Right cardiac atrium (tissue), 5 donors: ENCODE measurements at places on chromosomes 11 and 22. TPM values are rescaled to one million over a fixed set of nuclear protein-coding genes. Genes with fewer than 3 reads are reported as not detected.
A peak's percentile ranks its signal among the peaks of the same experiment; 100 is the strongest.

HIRA gene
- total RNA-seq = 16.1 TPM

NRIP3 gene
- 2.2 TPM for total RNA-seq

PDGFD gene
- 16.6 TPM for total RNA-seq

MRGPRX4 gene
- not detected for total RNA-seq

SCGB1C1 gene
- not detected for total RNA-seq

- DNase-seq = no peak
Observed at GRCh38 chr11:115067471-115067870, 389.1 kb downstream of the NXPE2 start.

GRCh38 chr11:114392735-114393667, 7.3 kb downstream of the C11orf71 start:
- no peak for DNase-seq

DNA sequence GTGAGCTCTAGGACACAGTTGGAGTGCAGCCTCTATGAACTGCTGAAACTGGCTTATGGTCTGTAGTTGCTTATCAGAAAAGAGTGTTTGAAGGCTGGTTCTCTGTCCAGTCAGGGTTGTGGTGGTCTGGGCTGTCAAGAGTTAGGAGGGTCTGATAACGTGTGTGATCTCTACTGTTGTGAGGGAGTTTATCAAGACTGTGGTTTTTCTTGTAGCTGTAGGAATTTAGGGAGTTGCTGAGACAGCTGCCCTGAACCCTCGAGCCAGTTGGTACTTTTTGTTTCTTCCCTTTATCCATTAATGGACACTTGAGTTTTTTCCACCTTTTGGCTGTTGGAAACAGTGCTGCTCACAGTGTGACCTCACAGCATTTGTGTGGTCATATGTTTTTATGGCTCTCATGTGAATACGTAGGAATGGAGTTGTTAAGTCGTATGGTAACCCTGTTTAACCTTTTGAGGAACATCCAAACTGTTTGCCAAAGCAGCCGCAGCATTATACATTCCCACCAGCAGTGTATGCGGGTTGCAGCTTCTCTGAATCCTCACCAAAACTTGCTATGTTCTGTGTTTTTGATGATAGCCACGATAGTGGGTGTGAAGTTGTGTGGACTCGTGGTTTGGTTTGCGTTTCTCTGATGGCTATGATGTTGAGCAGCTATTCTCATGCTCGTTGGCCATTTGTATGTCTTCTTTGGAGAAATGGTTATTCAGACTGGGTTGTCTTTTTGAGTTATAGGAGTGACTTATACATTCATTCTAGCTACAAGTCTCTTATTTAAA, 20.9 kb upstream of the DGCR8 start:
- DNase-seq = no peak

- no peak for DNase-seq
Observed at GRCh38 chr22:17612057-17612456, 16.5 kb downstream of the ATP6V1E1 start.

DNA sequence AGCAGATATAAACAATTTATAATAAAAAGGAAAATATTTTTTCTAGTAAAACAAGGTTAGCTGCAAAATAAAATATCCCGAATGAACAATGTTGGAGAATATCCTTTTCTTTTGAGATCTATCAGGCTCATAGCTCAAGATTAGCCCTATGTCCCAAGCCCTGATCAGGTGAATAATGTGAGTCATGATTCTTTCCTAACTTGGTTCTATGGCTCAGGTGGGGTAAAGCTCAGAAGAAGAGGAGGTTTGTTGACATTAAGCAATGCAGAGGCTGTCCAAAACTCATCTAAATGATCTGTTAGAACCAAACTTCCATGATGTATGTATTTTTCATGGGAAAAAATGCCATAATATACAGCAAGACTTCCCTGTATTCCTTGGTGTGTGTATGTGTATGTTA, 86.1 kb downstream of the TRIM44 start:
- no peak for DNase-seq

- no peak for DNase-seq
Observed at GRCh38 chr22:45972091-45972888, 4.7 kb downstream of the WNT7B start.

DNA sequence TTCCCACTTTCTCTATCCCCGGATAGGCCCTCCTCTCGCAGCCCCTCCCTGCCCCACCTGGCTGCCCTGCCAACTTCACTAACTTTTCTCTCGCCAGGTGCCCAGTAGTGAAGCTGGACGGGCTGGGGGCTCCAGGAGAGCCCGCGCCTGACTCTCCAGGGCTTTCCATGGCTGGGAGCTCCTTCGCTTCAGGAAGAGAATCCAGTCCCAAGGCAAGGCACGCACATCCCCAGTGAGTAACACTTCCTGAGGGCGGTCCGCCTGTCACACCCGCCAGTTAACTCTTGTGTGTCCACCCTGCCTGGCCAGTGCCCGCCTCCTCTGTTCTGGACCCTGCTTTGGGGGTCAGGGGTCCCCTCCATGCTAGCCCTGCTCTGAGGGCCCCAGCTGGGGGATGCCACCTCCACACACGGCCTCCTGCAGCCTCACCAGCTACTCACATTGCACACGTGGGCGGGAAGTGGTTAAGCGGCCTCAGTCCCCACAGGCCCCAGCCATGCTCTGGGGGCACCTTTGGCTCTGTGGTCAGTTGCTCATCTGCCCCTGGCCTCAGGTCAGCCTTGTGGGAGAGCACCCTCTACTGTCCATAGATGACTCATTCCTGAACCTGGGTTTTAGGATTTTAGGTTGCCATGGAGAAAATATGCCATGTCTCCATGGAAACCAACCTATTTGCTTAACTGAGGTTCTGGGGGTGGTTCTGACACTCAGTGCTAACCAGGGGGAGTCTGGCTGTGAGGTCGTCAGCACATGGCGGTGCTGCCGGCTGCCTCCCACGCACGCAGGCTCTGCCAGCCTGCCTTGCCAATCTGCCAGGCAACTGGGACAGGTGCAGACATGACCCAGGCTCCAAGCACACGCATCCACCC, at the start of gene RIN1:
Gene RIN1, minus strand, starts transcription at position 201 of the 869 bp plus-strand sequence. Its CDS starts 32 bp downstream, at position 169.
- DNase-seq = peak; percentile 81

DNA sequence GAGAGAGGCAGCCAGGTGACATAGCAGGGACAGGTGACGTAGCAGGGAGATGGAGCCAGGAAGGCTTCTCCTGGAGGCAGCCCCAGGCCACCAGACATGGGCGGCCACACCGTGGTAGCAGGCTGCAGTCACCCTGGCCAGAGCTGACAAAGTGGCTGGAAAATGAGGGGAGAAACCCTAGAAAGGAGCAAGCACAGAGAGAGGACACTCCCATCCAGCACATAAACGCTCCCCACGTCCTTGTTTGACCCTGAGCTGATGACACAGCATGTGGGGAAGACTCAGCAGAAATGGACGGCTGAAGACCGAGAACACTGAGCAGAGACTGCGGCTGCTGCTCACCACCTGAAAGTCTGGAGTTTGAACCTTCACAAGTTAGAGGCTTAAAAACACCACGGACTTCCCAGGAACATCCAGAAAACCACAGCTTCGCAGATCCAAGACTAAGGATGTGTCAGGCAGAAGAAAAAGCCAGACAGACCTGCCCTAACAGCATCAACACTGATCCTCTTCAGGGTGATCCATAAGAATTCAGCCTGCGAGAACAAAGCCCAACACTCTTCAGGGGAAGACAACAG, 28.7 kb downstream of the DRD4 start:
- DNase-seq = peak; percentile 67

- no peak for DNase-seq
Observed at GRCh38 chr11:113562576-113562975, 87.4 kb upstream of the DRD2 start.
